ENCODE measurements at places on chromosomes 2 and 18.

DNA sequence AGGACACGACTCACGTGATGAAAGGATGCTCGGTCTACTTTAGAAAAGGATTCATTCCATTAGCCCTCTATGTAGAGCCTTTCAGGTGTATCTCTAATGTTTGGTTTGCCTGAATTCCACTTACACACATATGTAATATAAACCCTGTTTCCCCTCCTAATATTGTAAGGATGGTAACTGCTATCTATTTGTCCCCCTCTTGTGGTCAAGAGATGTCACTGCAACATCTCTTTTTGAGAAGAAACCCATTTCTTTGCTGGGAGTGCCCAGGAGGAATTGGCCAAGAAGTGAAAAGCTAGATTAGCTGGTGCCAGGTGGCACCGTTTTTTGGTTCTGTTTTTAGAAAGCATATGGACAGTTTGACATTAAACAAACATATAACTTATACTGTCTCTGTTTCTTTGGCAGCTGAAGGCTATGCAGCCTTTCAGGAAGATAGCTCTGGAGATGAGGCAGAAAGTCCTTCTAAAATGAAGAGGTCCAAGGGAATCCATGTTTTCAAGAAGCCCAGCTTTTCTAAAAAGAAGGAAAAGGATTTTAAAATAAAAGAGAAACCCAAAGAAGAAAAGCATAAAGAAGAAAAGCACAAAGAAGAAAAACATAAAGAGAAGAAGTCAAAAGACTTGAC, 41.2 kb downstream of the RALBP1 start:
- no peak for DNase-seq

GRCh38 chr2:191166111-191166755, 15.4 kb upstream of the STAT4 start:
- no peak for DNase-seq

GRCh38 chr2:37653805-37654378, 17.6 kb downstream of the CDC42EP3 start:
- no peak for DNase-seq

- peak; percentile 51 for DNase-seq
These were observed 32.5 kb upstream of the MRPS9 start for GRCh38 chr2:105005181-105005951.

GRCh38 chr18:36543991-36544725, 246.6 kb downstream of the FHOD3 start:
- DNase-seq: no peak

DNA sequence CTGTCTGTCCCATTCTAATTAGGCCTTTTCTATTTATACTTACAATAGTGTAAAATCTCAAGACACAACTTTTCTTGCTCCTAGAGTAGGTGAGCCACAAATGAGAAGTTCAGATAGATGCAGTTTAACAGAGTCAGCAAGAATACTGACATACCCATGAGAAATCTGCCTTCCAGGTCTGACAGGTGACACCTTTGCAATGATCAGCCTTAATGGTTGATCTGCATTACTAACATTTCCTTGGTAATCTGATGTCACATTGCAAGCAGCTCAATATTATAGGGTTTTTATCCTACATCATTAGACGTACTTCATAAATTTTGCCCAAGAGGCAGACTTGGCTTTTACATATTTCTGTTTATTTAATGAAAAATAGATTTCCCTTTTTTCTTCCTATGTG, 359.3 kb upstream of the VWC2L start:
- DNase-seq: no peak

DNA sequence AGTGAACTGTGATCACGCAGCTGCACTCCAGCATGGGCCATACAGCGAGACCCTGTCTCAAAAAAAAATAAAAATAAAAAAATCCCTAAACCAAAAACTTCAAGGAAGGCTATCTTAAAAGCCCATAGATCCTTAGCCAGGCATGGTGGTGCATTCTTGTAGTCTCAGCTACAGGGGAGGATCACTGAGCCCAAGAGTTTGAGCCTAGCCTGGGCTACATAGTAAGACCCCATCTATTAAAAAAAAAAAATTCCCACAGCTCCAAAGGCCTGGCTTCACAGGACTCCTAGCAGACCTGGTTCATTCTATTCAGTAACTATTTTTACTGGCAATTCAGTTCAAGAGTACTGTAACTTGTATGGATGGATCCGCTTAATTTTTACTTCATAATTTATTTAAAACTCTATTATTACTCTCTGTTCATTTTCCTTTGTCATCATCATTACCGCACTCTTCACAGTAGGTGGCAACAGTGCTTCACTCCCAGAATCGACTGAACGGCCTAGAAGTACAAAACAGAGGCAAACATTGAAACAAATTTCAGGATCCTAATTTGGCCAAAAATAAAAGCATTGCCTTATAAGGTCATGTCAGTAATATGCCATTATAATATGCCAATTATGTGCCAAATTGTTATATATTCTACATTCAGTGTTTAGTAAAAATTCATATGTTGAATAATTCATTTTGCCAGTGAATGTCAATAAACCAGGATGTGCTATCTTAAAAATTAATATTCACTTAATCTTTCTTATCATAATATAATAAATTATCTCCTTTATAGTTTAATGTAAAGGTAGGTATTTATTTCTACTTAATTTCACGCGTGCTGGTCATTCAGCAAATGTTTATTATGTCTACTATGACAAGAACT, 14.3 kb upstream of the STAM2 start:
- no peak for DNase-seq

DNA sequence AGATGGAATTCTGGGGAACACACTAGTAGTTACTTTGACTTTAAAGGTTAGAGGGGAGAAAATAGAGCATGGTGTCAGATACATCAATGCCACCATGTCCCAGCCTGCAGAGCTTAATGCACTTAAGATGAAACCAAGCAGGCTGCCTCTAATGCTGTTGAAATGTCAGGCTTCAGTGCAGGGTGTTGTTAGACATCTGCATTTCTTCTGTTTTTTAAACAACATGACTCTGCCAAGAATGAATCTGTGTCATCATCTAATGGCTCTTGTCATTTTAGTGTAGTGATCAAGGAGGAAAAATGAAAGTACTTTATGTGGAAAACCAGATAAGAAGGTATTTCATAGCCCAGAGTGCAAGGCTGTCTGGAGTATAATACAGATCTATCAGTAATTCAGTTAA, 29.9 kb downstream of the LYPD1 start:
- no peak for DNase-seq

GRCh38 chr2:96891591-96892333, 21.9 kb upstream of the SEMA4C start:
- no peak for DNase-seq

DNA sequence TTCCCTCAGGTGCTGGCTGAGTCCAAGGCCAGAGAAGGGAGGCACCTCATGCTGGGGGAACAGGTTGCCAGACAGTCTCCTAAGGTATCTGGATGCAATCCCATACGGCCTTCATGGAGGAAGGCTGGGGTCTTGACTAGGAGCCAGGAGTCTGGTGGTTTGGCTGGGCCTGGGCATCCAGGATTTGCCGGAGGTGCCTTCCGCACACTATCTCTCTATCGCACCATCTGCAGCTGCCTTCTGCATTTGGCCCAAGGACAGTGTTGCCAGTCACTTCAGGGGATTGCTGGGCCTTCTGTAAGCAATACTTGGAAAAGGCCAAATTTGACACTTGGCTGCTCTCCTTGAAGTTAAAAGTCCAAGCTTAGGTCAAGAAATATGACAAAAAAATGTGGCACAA, 327.2 kb downstream of the EN1 start:
- no peak for DNase-seq

- DNase-seq: no peak
These were observed 34.2 kb upstream of the PPP4R1 start for GRCh38 chr18:9648431-9649163.

- DNase-seq: no peak
These were observed 1276.1 kb upstream of the FAM98A start for GRCh38 chr2:34875091-34875745.

DNA sequence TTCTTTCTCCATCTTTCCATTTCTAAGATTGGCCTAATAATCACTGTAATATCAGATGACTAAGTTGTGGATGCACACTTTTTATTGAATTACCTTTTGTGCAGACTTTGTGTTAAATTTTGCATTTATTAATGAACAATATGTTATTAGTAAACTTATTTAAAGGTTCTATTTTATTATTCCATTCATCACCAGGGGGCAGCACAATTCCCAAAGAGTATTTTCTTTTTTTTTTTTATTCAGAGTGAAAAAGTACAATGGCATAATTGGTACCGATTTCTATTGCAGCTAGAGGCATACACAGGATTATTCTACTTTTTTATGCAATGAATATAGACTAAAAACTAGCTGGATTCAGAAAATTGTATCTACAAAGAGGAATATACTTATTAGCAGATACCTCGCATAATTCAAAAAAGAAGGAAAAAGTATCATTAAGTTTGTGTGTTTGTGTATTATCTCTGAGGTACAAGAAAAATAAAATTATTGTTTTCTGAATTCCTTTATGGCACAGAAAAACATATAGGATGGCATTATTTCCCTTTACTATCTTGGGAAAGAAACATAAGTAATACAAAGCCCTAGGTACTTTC, 390.6 kb downstream of the ERBB4 start:
- no peak for DNase-seq

GRCh38 chr2:45826884-45827635, 175.6 kb downstream of the PRKCE start:
- no peak for DNase-seq

DNA sequence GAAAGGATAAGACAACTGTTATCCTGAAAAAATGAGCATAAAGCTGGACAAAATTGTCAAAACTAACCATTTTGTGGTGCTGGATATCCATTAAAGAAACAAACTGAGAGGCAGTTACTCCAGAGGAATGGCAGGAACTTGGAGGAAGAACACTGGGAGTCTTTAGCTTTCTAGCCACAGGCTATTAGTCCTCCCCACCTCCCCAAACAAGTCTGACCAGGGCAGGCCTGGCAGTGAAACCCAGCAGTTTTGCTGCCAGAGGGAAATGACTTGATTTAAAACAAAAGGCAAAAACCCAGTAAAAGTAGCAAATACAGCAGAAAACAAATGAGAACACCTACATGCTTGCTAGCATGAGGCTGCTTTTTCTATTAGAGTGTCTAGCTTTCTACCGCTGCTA, 34.9 kb downstream of the OSBPL1A start:
- no peak for DNase-seq

DNA sequence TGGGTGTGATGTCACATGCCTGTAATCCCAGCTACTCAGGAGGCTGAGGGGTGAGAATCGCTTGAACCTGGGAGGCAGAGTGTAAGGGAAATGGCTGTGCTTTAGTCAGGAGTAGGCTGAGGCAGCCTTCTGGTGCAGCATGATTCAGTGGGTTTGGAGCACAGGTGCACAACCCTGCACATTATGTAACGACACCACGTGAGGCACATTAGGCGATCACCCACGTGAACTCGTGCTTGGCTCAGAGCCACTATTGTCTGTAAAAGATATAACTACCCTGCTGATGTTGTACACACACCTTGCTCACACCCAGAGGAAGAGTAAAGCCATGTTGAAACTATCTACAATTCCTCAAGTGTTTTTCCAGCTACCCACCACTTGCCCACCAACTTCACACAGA, 54.8 kb upstream of the ZC3H15 start:
- DNase-seq: no peak

- peak; percentile 85 for DNase-seq
These were observed 29.2 kb upstream of the DLX2 start for GRCh38 chr2:172131713-172132555.

DNA sequence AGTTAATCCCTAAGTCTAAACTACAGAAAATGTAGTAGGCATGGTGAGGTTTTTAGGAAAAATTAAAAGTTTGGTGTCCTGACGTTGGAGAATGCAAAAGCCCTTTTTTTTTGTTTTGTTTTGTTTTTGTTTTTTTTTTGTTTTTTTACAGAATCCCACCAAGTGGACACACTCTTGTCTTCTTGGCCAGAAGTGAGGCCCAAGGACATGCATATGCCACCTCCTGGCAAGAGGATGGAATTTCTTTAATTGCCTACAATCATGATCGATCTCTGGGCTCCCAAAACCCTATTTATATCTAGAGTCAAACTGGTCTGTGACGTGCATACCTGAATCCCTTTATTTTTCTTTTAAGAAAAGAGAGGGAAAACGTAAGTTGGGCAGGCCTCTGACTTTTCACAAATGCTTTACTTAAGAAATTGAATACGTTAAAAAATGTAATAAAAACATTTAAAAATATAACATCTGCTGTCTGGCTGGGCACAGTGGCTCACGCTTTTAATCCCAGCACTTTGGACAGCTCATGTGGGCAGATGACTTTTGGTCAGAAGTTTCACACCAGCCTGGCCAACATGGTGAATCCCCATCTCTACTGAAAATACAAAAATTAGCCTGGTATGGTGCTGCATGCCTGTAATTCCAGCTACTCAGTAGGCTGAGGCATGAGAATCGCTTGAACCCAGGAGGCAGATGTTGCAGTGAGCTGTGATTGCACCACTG, 502.7 kb downstream of the CBLN2 start:
- DNase-seq: no peak

- no peak for DNase-seq
These were observed 38.0 kb upstream of the DARS1 start for GRCh38 chr2:136023416-136023815.

- DNase-seq: no peak
These were observed 144.2 kb upstream of the DLGAP1 start for GRCh38 chr18:4599312-4599711.

GRCh38 chr18:64103986-64104385, 44.9 kb downstream of the LINC00305 start:
- DNase-seq: no peak

DNA sequence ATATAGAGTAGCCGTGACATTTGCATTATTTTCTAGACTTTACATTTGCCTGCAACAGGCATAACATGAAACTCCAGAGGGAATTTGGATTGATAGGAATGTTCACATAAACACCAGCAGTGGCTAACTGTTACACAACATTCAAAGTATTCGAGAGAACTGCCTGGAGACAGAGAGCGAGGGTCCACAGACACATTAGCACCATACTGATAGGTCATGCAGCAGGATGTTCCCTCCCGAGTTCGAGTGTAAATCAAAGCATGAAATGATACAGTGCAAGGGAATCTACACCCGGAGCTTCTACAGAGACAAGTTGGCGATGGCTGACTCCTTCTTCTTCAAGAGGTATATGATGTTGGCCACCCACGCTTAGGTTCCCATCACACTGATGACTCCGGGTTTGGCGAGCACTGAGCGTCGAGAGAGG, 89.5 kb downstream of the COL6A3 start:
- no peak for DNase-seq
